ENCODE measurements at places on chromosomes 2 and 18.

- no peak for DNase-seq
These were observed 100.6 kb downstream of the DYM start for GRCh38 chr18:49359732-49360444.

DNA sequence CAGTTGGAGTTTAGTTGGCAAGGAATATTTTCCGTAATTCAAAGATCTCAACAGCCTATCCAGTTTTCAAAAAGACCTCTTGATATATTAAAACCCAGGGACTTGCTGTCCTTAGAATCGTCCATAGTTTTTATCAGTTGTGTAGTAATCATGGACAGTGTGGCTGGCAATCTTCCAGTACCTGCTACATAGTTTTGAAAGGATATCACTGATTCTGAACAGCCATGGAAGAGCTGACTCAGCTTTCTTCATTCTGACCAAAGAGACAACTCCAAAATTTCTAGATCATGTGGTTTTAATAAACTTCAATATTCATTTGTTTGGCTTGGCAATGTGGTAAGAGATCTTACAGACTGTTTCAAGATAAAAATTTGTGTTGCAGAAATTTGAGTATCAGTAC lies 616.7 kb downstream of the TDRD15 start:
- no peak for DNase-seq

DNA sequence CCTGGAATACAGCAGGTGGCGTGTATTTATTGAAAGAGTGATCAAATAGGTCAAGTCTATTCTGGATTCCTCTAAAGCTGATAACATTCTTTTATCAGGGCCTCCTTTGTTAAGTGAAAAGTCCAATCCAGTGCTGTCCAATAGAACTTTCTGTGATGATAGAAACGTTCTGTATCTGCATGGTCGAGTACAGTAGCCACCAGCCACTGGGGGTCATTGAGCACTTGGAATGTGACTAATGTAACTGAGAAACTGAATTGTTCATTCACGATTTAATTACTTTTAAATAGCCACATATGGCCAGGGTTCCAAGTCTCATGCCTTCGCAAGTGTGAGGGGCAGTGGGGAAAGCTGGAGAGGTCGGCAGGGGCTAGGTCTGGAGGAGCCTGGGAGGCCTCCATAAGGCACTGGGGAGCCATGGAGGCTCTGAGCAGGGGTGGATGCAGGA lies 20.5 kb downstream of the SH2D6 start:
- DNase-seq: no peak

DNA sequence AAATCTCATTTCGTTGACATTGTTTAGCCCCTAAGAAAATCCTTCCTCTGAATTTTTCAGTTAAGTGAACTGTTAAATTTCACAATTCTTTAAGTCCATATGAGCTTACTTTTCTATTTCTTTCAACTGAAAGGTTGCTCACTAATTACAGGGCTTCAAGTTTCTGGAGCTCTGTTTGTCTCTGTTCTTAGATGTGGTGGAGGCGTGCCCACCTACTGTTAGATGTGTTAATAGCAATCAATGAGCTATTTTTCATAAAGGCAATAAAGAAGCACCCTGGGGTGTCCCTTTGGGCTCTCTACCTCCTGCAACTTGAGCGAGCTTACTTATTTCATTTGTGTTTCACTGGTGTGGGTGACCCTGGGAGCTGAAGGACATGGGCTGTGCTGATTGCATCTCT lies 25.0 kb downstream of the CREG2 start:
- no peak for DNase-seq

GRCh38 chr2:40204268-40204667 lies 247.6 kb downstream of the SLC8A1 start:
- no peak for DNase-seq

DNA sequence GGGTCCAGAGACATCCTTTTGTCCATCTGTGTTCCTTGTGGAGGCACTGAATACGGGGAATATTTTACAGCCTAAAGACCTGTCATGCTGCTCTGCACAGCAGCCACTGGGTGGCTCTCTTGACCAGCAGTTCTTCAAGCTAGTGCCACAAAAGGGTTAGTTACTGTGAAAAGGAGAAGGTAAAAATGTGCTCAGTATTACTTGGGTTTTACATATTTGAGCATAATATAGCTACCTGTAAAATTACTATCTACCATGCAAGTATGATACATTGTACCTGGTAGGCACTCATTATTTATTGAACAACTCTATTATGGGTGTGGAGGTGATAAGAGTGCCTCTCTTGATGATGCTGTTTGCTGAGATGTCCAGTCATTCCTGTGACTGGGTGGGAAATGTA lies 23.6 kb downstream of the FZD5 start:
- no peak for DNase-seq

- peak; percentile 50 for DNase-seq
These were observed 111.6 kb upstream of the NABP1 start for GRCh38 chr2:191566344-191566743.

GRCh38 chr2:235264512-235264911 lies 229.3 kb upstream of the AGAP1 start:
- no peak for DNase-seq

- DNase-seq: no peak
These were observed 164.2 kb upstream of the FSHR start for GRCh38 chr2:49318531-49318930.

GRCh38 chr18:12345491-12346239 lies 31.4 kb downstream of the AFG3L2 start:
- DNase-seq: no peak

GRCh38 chr2:185738679-185739472 lies at the start of gene FSIP2:
Gene FSIP2 (plus strand): TSS chr2:185738804. CDS start chr2:185738895, 91 bp downstream.
- no peak for DNase-seq

DNA sequence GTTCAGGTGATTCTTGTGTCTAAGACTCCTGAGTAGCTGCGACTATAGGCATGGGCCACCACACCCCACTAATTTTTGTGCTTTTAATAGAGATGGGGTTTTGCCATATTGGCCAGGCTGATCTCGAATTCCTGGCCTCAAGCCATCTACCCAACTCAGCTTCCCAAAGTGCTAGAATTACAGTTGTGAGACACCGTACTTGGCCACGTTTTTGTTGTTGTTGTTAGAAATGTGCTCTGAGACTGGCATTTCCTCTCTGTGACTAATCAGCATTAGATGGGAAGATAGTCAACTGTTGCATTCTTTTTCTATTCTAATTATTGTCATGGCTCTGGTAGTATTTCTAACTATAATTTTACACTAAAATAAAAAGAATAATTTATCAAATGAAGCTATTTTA lies 191.7 kb downstream of the CAMKMT start:
- no peak for DNase-seq

- DNase-seq: no peak
These were observed 1.0 kb downstream of the CYP1B1 start for GRCh38 chr2:38074764-38075506.

DNA sequence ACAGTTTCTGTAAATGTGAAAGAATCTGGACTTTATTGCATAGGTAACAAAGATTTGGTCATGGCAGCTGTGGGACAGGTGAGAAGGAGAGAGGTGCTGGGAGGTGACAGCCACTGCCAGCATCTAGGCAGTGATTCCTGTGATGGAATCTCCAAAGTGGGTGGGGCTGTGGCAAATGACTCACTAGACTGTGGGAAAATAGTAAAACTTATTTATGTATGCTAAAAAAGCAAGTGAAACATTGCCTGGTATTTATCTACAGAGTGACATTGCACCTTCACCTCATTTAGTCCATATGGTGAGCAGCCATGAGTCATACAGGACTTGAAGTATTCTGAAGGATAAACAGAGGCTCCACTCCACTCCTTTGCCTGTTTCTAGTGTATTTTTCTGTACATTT lies 145.3 kb upstream of the MEX3C start:
- no peak for DNase-seq

DNA sequence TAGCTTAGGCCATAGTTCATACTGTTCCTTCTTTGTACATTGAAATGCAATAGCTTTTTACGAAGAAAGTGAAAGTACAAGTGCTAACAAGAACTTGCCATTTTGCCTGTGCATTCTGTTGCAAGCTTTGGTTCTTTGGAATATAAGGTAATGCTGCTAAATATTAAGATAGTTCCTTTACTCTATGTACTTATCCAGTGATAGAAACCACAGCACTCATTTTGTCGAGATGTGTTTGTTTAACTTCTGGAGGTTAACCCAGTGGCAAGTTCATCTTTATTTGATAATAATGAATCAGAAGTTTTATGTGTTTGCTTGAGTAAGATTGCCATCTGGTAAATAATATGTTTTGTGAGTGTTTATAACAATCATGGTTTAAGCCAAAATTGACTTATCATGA lies 373.1 kb upstream of the FANCL start:
- no peak for DNase-seq

GRCh38 chr2:52210161-52210560 lies 1178.2 kb upstream of the NRXN1 start:
- no peak for DNase-seq

DNA sequence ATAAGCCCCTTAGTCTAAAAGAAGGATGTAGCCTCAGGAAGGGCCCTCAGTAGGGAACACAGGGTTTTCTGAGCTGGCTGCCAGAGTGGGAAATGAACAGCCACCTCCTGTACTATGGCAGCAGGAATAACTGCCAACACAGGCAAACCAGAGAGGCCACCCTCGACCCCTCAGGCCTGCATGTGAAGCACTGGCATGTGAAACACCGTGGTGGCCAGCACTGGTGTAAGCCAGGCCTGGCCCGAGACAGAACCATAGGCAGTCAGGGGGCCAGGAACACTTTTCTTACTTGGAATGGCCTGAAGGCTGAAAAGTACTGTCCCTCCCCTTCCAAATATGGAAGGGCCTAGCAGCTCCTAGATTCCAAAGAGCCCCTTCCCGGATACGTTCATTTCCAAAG lies 28.2 kb downstream of the SFXN5 start:
- no peak for DNase-seq

- DNase-seq: no peak
These were observed 525.6 kb downstream of the MBD2 start for GRCh38 chr18:53698907-53699306.

- no peak for DNase-seq
These were observed 484.8 kb upstream of the NETO1 start for GRCh38 chr18:73352546-73352945.

GRCh38 chr2:179751163-179751809 lies 110.1 kb downstream of the ZNF385B start:
- DNase-seq: no peak

GRCh38 chr2:190582736-190583506 lies 48.4 kb upstream of the NEMP2 start:
- DNase-seq: no peak

- no peak for DNase-seq
These were observed 1208.4 kb downstream of the DPP10 start for GRCh38 chr2:115650827-115651226.

GRCh38 chr2:238771218-238771617 lies 76.7 kb upstream of the TWIST2 start:
- no peak for DNase-seq
